ENCODE measurements at places on chromosomes 5 and 9.

DNA sequence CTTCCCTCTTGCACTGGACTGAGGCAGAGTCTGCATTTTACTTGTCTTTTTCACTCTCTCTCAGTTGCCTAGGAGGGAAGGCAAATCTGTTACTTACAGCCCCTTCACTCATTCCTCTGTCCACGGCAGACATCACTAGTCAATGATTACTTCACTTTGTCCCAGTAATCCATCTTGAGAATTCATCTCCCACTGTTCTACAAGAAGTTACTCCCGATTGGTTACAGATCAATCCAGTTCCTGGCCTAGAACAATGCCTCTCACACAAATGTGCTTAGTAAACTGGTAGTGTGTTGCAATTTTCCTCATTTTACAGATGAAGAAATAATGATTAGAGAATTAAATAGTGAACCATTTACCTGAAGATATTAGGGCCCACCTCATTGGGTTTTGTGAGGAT lies 49.7 kb upstream of the SPATA31D4 start:
- no peak for DNase-seq

GRCh38 chr5:173622183-173623047 lies 6.0 kb upstream of the BOD1 start:
- DNase-seq = no peak

DNA sequence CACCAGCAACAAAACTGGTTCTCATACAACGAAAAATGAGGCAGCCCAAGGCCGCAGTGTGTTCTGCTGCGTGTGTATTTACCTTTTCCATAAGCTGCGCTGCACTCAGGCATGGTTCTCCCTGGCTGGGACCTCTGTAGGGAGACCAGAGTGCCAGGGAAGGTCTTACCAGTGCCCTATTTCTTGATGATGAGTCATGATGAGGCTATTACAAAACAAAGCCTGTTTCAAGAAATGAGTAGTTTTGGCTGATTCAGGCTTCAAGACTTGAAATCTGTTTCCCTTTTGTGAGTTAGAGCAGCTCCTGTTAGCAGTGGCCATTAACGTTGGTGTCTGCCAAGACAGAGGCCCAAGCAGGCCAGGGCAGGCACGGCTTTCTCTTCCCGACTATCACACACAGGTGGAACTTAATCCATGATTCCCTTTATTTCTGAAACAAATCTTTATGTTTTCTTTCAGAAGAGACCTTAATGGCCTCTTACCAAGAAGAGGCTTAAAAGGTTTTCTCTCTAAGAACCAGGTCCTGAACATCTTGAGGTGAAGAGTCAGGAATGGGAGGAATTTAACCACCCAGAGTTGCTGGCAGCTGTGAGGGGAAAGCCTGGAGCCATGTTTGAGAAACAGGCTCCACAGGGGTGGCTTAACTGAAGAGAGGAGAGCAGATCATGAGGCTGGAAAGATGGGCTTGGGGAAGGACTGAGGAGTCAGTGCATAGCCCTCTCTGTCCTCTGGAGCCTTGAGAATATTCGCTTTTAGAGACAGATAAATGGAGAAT lies 41.4 kb upstream of the TIFAB start:
- DNase-seq = peak; percentile 87

- DNase-seq = peak; percentile 28
Measured at GRCh38 chr5:56900395-56900794, 9.0 kb upstream of the SETD9 start.

DNA sequence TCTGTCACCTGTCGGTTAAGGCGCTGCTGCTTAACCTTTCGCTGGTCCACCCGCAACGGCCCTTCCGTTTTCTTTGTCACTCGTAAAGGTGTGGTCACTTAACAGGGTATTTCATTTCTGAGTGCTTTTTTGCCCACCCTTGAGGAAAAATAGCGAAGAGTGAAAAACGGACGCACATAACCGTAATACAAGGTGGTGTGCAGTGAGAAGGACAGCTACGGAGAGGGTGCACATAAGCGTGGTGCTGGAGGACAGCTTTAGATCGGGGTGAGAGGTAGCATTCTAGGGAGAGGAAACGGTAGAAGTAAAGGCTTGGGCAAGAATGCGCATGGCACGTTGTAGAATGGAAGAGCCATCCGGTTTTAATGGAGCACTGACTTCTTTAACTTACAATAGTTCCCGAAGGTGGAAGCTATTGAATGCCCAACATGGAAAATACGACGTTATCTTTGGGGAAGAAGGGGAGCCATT lies 761 bp downstream of the CCT5 start:
- no peak for DNase-seq

DNA sequence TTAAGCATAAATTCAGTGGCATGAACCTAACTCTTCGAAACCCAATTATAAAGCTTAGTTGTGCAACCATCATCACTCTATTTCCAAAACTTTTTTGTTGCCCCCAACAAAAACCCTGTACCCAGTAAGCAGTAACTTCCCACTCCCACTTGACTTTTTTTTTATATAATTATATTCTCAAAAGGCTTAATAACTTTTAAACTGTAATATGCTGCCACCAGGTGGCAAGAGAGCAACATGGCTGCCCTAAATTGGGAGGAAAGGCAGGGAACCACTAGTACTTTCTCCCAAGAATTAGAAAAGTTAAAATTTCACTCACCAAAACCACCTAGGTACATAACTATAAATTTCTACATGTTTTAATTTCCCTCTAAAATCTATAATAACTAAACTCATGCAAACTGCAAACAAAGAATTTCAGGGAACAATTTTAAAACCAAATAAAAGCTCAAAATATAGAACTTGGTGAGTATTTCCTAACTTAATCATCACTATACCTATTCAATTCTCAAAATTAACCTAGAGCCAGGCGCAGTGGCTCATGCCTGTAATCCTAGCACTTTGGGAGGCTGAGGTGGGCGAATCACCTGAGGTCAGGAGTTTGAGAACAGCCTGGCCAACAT lies 50.2 kb upstream of the RNF38 start:
- DNase-seq = no peak

- no peak for DNase-seq
Measured at GRCh38 chr9:108550106-108550505, 305.7 kb downstream of the ACTL7B start.

- DNase-seq = no peak
Measured at GRCh38 chr5:6410421-6410820, 32.1 kb upstream of the MED10 start.

GRCh38 chr9:125620216-125620615 lies 86.8 kb downstream of the MAPKAP1 start:
- no peak for DNase-seq

Measured in HS-5 (cell line).